ENCODE measurements at places on chromosomes 16 and 17.

DNA sequence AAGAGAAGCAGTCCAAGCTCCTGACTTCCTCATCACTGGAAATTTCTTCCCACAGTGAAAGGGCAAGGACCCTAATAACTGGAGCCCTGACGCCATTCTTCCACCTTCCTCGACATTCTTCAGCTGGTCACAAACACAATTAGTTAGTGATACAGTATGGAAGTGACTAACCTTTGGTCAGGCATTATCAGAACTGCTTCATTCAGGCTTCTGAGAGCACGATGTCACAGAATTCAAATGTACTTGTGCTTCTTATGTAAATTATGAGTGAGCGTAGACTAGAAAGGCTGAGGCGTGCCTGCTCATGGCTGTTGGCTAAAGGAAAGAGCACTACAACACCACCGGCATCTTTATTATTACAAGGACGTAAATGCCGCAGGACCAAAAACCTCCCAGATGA, 302.9 kb upstream of the AXIN2 start:
- no peak for DNase-seq

DNA sequence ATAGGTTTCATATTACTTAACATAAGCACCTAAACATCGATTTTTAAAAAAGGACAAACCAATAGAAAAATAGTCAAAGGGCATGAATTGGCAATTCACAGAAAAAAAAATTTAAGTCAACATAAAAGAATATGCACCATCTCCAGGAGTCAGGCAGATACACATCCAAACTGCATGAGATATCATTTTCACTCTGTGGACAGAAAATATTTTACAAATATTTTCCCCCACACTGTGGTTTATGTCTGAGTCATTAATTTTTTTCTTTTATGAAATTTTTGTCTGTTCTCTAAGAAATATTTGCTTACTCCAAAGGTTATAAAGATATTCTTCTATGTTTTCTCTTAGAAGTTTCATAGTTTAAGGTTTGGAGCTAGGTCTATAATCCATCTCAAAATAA, 74.4 kb upstream of the DNAH17 start:
- no peak for DNase-seq

DNA sequence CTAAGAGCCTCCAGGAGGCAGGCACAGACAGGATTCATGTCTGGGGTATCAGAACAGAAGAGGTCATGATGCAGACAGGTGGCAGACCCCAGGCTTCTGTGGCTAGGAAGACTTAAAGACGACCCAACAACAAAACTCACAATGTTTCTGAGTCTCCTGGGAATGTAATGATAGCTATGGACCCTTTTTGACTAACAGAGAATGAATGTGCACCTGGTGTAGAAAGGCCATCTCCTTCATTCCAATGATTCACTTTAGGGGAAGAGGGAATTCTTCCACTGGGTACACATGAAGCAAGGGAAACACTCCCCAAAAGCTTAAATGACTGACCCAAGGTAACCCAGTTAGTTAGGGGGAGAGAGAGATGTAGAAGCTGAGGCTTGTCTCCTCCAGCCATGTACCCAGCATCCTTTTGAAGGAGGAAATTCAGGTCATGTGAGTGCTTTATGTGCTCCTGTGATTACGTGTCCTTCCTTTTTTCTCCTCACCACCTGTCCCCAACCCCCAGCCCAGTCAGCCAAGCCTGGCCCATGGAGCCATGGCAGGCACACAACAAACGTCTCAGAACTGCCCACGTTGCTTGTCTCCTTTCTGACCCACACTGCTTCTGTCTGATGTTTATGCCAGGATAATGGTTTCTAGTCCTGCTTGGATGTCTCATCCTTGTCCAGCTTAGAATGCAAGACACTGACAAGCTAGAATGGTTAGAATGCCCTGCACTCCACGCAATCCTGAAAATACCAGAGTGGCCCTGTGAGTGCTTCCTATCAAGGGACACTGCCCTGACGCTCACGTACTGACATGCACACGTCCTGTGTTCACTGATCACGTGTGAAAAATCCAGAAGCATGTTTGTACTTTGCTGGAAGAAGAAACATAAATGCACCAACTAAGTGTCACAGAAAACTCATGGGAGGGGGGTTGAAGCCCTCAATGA, 156.4 kb downstream of the ZFHX3 start:
- no peak for DNase-seq

DNA sequence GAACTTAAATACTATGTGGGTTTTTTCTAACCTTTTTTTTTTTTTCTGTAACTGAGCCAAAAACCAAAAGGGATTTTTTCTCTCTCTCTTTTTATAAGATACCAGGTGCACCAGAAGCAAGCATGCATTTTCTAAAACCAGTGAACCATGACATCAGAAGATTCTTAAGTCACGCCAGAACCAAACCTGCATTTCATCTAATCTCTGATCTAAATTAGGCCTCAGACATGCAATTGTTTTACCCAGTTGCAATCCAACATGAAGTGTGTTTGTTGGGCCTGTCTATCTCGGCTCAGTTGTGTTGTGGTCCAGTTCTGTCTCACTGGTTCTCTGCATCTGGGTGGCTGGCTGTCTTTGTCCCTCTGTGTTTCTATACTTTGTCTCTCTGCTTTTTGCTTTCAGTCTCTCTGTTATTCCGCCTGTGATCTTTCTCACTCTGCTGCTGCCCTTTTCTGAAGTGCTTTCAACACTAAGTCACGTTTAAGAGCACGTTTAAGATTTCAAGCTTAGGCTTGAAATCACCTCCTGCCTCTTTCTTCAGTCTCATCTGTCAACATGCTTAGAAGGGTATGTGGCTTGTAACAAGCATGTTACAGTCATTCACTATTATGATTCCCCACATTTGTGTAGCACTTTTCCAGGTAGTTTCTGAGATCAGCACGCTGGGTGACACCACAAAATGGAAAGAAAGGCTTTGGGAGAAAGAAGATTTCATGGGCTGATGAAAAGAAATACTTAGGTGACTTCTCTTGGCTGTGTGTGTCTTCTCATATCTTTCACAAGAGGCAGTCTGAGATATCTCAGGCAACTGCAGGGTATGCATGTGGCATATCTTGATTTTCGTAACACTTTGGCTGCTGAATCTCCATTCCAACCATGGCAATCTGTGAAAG, 488.9 kb downstream of the SHISA9 start:
- DNase-seq, result peak; percentile 37

DNA sequence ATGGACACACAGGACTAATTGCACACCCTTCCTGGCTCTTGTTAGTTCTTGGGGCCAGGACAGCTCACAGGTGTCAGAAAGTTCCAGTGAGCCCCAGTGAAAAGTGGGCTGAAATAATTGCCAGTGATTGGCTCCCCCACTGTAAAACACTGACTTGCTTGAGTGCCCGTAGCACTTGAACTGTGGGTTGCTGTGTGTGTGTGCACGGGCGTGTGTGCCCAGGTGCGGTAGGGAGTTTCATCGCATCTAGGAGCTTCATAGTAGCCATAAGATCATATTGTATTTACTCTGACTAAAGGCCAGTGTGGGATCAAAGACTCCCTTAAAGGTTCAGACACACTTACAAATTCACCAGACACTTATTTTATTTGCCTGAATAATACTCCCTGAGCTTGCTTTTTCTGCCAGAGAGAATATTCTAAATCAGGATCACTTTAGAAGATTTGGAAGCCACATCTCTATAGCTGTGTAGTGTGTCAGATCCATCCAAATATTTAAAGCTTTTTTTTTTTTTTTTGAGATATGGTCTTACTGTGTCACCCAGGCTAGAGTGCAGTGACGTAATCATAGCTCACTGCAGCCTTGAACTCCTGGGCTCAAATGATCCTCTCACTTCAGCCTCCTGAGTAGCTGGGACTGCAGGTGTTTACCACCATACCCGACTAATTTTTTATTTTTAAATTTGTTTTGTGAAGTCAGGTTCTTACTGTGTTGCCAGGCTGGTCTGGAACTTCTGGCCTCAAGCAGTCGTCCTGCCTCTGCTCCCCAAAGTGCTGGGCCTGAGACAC, 11.4 kb downstream of the UNK start:
- DNase-seq, result no peak

DNA sequence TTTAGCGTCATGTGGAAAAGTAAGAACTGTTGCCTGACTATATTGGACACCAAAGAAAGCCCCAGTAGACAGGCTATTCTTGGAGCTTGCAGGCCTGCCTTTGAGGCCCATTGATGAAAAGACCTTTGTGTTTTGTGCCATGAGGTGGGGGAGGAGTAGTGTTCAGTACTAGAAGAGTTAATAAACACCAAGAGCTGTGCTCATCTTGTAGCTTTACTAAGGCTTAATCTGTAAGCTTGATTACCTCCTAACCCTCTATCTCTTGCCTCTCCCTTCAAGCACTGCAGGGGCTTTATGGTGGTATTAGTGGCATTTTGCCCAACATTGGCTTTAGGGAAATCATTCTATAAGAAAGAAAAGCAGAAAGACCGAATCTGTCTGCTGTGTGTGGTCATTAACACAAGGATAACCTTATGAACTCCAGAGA, 220.2 kb upstream of the TBX2 start:
- no peak for DNase-seq

DNA sequence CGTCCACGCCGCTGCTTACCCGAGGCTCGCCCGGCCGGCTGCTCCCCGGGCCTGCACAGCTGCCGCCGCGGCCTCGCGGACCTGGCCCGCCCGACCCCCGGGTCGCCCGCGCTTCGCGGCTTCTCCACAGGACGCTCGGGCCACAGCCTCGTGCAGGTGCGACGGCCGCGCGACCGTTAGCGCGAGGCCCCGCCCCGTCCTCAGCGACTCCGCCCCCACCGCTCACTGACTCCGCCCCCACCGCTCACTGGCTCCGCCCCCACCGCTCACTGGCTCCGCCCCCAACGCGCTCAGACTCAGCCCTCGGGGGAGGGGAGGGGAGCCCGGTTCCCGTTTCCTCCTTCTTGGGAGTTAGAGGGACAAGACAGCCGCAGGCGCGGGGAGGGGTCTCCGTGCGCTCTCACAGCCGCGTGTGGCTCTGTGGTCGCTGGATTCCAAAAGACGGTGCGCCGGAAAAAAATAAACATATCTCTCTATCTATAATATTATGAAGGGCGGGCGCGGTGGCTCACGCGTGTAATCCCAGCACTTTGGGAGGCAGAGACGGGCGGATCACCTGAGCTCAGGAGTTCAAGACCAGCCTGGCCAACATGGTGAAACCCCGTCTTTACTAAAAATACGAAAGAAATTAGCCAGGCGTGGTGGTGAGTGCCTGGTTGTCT, at the start of gene MEIOB:
MEIOB (minus strand) TSS at position 191 of the 662 bp plus-strand sequence. CDS start 3,989 bp downstream, outside the sequence.
- no peak for DNase-seq

DNA sequence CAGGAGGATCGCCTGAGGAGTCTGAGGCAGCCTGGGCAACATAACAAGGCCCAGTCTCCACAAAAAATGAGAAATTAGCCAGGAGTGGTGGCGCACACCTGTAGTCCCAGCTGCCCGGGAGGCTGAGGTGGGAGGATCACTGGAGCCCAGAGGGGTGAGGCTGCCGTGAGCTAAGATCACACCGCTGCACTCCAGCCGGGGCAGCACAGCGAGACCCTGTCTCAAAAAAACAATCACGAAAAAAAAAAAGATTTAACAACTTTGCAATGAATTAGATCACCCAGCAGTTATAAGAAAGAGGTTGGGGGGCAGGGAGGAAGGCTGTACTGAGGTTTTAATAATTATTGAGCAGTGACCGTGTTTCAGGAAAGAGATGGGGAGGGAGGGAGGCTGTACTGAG, 49.4 kb downstream of the RPH3AL start:
- DNase-seq, result no peak

GRCh38 chr17:3796822-3797170, 4.2 kb downstream of the ITGAE start:
- DNase-seq, result no peak

DNA sequence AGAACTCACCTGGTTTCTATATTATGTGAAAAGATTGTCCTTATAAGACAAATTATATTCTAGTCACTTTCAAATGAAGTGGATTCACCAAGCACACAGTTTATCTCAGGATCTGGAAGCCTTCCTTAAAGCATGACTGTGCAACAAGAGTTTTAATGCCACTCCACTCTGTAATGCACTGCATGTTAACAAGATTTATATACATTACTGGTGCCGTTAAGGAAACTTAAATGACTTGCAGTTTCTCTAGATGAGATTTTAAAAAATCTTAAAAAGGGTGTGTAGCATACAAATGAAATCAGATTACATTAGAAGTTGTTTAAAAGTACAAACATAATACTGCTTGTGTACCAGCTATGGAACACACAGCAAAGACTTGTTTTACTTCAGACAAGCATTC, 150.8 kb downstream of the SNX11 start:
- DNase-seq, result no peak

- DNase-seq, result peak; percentile 93
These were observed 8.5 kb downstream of the ITGA3 start for GRCh38 chr17:50064253-50065001.

DNA sequence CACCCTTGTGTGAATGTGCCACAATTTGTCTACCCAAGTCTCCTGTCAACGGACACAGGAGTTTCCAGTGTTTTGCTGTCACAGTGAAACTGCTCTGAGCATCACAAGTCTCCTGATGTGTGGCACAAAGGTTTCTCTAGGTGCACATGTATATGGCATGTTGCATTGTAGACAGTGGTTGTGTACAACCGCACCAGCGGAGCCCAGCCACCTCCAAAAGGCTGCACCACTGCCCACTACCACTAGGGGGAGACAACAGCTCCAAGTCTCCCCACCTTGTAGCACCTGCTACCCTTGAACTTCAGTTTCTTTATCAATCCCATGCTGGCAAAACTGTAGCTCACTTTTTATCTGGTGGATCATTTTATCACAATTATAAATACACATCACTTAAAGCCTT, 95.5 kb upstream of the ZNF469 start:
- no peak for DNase-seq

DNA sequence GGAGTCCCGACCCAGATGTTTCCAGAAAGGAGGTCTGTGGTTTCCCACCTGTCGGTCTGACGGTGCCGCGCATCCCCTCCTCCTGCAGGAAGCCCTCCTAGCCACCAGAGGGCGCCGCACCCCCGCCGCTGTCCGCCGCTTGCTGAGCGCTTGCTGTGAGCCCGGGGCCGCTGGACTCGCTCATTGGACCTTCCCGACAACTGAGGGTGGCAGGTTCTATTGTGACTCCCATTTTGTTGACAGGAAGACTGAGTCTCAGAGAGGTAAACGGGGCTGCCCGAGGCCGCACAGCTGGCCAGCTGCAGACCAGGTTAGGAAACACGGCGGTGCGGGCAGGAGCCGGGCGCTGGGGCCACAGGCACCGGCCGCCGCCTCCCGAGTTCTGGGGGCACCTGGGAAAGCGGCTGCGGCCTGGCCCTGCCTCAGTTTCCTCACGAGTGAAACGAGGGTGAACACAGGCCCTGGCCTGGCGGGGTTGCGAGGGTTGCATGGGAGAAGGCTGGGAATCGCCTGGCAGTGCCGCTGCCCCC, 191.1 kb upstream of the CIBAR2 start:
- peak; percentile 32 for DNase-seq

Data from kidney glomerular epithelial cell (primary cell).